Suppressor macrophage treated with lipopolysaccharide for 1 hour (primary cell): ENCODE measurements at places on chromosomes 16 and 17.

GRCh38 chr17:8161289-8162232, 1.2 kb downstream of the VAMP2 start:
- no peak for DNase-seq

GRCh38 chr16:75471723-75472633, 7.5 kb upstream of the TMEM170A start:
- DNase-seq: peak; percentile 81

DNA sequence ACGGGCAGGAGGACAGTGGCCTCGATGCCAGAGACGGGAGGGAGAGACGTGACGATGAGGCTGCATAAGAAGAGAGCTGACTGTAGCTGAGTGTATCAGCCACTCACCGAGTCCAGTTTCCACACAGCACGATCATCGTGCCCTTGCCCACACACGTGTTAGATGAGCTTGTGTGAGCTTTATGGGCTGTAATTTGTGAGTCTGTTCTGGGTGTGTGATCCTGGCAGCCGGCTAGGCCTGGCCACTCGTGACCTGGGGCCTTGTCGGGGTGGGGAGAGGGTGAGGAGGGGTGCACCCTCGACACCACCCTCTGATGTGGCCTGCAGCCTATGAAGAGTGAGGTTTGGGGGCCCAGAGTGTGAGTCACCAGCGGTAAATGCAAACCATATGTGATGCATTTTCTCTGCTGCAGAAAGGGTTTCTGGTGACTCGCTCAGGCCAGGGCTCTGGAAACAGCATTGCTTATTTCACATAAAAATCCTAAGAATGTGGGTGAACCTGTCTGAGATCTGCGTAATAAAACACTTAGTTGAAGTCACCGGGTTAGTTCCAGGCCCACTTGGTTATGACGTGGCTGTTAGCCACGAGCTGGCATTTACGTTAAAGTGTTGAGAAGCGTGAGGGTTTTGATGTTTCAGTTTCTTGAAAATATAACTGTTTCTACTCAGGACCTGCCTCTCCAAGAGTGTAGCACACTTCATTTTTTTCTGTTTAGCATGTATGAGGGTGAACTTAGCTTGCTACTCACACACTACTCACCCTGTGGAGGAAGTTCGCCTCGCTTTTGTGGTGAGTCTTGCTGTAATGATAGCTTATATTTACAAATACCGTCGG, 4.2 kb downstream of the METRNL start:
- DNase-seq: peak; percentile 70

- no peak for DNase-seq
These were observed 414.1 kb upstream of the GOT2 start for GRCh38 chr16:59148056-59148768.

GRCh38 chr17:50508573-50509460, 578 bp downstream of the MYCBPAP start:
- DNase-seq: no peak

DNA sequence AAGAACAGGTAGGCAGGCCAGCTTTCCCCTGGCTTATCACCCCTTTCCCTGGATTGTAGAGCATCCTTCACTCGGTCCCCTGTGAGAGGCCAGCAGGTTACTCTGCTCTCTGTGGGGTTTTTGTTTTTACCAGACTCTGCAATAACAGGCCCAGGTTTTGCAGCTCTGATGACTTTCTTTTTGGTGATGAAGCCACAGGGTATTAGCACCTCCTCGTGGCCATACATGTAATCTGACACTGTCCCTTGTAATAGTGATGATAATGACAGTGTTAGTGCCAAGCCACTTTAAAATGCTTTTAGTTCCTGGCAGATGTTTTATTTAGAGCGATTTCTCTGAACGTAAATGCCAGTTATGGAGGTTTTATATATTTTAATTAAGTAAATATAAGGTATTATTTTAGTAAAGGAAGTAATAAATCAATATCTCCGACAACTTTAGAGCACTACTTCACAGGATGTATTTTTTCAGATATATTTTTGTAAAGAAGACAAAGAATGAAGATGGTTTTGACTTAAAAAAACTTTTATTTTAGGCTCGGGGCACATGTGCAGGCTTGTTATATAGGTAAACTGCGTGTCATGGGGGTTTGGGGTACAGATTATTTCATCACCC, 38.0 kb upstream of the CPHXL start:
- DNase-seq: peak; percentile 59

DNA sequence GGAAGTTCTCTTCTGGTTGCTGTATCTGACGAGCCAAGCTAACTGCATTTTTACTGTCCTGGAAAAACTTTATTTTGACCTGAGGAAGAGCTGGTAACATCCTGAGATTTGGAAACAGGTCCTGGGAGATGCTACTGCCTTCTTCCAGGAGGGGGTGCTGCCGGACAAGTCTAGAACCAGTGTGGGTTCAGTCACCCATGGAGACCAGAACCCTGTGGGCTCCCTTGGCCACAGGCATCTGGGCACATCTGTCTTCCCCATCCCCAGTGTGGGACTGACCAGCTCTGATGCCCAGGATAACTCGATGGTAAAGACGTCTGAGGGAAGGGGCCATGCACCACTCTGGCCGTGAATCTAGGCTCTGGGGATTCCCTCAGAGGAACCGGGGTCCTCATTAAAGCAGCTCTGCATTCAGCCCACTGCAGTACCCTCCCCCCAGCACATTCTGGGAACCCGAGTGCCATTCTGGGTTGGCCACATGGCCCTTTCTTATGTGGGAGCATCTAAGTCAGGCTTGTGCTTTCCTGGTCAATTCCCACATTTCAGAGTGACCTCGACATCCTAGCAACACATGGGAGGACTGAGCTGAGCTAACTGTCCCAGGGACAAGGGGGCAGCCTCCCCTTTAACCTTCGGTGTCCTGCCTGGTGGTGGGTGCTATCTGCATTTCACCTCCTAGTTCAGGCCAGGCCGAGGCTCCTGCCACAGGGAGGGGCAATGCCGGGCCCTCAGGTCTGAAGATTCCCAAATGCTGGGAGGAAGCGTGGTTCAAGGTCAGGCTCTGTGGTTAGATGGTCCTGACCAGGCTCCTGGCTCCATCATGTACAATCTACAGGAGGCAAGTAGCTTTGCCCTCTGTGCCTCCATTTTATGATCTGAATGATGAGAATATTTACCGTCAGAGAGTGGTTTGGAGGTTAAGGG, 6.4 kb downstream of the C16orf86 start:
- DNase-seq: peak; percentile 71

DNA sequence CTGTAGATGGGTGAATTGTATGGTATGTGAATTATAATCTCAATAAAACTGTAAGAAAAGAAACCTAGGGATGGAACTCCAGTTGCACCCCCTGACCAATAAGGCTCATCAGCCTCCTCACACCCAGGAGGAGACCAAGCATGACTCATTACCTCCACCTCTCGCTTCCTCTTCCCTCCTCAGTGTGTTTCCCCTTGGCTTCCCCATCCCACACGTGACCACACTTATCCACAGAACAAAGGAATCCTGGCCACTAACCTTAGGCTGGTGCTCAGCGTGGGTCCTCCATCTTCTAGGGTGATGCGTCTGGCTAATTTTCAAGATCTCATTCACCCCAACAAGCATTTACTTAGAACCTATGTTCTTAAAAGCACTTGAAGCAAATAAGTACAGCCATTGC, 36.2 kb upstream of the MAP3K14 start:
- peak; percentile 95 for DNase-seq

GRCh38 chr17:6536566-6537065, 19.7 kb downstream of the PITPNM3 start:
- DNase-seq: no peak

DNA sequence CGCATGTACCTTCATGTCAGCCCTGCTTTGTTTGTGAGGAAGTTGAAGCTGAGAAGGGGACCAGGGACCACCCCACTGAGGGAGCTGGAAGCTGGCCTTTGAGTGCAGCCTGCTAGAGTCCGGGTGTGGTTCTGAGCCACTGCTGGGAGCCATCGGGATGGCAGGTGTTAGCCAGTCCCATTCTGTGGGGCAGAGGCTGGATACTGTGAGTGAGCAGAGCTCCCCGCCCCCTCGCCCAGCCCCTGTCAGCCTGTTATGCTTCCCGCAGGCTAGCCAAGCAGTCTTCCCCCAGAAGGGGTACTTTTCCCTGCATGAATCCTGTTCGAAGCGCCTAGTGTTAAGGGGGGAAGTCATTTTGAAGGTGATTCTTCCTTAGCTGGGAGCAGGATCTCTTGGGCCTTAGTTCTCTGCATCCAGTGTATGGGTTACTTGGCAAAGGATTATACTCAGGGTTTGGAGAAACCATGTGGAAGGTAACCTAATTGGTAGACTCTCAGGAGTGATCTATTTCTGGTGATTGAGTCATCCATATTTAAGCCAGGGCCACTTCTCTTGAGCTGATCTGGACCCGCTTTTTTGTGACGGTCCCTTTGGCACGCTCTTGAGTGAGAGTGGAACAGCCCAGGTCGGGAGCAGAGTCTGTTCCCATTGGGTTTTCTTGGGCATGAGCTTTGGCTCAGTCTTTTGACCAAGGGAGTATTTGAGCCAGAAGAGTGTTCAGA, 23.8 kb downstream of the AKAP1 start:
- DNase-seq: no peak

- DNase-seq: peak; percentile 18
These were observed 3.8 kb downstream of the SHPK start for GRCh38 chr17:3632287-3632686.

DNA sequence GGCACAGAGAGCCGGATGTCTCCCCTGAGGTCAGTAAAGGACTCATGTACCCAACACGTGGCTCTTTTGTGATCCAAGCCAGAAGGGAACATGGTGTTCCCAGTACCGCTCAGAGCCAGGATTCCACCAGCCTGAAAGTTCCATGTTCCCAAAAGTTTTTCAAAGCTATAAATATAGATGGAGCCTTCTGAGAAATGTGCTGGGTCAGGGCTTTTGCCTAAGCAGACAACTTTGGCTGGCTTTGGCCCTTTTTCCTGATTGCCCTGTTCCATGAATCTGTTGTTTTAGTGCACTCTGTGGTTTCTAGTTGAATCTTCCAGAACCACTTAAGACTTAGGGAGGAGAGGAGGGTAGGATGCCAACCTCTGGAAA, 128.5 kb upstream of the HS3ST2 start:
- no peak for DNase-seq

DNA sequence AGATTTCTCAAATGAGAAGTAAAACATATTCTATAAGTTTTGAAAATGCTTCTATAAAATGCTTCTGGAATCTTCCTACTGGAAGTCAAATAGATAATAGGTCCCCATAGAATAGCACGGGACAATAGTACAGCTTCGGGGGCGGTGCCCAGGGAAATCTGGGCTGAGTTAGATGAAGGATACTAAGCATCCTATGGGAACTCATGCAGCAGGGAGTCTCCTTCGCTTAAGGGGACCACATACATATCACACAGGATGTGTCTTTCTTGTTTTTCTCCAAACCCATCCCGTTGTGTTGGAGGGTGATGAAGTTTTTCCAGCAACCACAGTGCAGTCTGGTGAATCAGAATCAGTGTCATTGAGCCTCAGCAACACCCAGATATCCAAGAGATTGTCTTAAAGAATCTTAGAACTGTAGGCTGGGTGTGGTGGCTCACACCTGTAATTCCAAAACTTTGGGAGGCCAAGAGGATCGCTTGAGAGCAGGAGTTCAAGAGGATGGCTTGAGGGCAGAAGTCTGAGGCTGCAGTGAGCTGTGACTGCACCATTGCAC, 84.2 kb downstream of the PITPNC1 start:
- no peak for DNase-seq

GRCh38 chr16:82182266-82183003, 12.4 kb upstream of the MPHOSPH6 start:
- no peak for DNase-seq

DNA sequence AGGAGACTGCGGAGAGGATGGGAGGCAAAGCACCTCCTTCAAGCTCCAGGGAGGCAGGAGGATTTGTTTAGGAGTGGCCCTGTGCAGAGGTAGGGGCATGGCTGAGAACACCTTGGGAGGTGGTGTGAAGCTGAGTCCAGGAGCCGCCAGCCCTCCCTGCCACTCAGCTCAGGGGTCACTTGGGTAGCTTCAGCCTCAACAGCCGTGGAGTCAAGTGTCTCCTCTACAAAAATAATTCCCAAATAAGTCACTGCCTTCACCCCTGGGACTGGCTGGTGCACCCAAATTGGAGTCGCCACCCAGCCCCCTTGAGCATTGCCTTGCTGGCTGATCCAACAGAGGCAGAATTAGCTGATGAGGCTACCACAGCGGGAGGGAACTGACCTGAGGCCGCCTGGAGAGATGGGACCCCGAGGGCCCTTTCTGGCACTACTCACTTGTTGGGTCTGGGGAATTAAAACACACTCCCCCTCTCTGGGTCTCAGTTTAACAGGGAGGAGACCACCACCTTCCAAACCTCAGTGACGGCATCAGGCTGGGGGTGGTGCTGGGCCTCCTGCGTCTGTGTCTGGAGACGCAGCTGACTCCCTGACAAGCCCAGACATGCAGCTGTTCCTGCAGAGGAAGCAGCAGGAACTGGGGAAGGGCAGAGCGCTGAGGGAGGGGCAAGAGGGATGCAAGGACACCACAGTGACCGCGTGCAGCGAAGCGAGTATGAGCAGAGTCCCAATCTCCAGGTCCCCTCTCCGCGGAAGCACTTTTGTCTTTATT, 87.9 kb upstream of the TOB1 start:
- DNase-seq: peak; percentile 36

DNA sequence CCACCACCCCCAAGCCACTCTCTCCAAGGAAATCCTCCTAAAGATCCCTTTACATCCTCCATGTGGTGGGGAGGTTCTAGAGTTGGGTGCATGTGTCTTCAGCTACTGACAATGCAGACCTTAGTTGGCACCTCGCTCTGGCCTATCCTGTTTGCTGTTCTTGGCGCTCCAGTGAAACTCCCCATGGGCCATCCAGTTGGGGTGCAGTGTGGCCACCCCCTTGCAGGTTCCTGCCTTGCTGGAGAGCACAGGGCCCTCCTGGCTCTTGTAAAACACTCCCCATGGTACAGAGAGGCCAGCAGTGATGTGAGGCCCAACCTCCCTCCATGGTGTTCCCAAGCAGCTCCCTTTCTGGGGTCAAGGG, 22.7 kb upstream of the STH start:
- DNase-seq: no peak

DNA sequence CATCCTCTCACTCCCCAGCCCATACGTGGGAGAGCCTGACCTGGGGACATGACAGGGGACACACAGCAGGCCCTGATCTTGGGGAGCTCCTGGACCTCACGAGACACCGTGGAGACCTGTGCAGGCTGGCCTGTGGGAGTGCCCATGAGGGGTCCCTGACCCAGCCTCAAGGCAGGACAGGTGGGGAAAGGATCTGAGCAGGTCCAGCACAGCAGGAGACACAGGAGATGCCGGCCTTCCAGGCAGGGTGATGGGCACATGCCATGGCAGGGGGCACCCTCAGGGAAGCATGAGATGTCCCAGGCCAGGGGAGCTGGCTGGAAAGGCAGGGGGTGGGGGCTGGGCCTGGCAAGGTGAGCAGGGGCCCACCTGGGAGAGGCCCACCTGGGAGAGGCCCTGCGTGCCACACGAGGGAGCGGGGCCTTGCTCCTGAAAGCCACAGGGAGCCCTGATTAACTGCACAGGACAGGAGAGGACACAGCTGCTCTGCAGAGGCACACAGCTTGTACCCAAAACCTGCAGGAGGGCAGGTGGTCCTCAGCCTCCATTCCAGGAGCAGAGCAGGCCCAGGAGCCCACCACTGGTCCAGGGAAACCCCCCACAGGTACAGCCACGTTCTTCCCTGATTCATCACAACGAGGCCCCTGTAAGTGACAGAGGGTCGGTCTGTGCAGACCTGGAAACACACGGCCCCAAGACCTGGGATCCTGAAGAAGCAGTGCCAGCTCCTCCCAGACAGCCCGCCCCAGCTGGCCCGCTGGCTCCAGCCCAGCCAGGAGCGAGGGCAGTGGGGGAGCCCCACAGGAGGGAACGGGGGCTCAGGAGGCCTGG, 26.6 kb upstream of the KRT17 start:
- DNase-seq: no peak

GRCh38 chr17:7712111-7712771, 5.3 kb upstream of the DNAH2 start:
- DNase-seq: no peak

GRCh38 chr17:47949946-47950345, 7.7 kb downstream of the PRR15L start:
- DNase-seq: no peak
